ENCODE measurements at places on chromosomes 6 and 20.

DNA sequence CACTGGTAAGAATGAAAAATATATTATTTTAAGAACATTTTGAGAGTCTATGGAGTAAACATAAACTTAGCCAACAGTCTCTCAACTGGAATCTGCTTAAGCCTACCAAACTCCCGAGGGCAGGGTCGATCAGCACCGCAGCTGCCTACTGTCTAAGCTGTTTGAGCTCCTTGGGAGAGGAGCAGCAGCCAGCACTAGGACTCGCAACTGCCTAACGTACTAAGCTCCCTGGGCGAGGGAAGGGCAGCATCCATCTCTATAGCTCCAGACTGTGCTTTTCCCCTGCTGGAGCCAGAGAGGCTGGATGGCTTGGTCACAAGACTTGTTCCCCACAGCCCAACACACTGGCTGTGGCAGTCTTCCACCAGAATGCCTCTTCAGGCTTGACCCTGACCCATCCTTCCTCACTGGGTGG lies 96.4 kb downstream of the MOXD1 start:
- no peak for DNase-seq

DNA sequence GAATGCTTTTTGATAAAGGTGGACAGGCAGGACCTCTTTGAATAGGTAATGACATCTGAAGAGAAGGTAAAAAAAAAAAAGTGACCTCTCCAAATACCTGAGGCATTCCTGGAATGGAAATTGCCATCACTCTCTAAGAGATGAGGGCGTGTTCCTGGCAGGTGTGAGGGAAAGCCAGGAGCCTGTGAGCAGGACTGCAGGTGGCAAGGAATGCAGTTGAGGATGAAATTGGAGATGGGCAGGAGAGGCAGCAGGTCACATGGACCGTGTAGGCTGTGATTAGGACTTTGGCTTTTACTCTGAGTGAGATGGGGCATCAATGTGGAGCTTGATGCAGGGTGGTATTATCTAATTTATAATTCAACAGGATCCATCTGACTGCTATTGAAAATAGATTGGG lies 227.4 kb downstream of the LRFN2 start:
- no peak for DNase-seq

- no peak for DNase-seq
Observed at GRCh38 chr6:48476257-48476656, 365.3 kb upstream of the PTCHD4 start.

DNA sequence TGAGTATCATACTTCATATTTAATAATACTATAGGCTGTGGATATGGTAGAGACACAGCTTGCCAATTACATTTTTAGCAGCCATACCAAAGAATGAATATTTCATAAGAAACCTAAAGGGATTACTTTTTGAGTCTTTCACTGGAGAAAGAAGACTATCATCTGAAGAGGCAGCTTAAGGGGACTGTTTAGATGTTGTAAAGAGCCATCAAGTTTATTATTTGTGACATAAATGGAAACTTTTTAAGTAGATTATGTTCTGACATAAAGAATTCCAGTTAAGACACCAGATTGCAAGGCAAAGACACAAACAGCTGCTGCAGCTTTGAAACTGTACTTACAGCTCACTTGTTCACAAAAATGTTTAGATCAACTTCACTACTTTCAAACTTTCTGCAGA lies 429.4 kb downstream of the TFAP2A start:
- DNase-seq: no peak

DNA sequence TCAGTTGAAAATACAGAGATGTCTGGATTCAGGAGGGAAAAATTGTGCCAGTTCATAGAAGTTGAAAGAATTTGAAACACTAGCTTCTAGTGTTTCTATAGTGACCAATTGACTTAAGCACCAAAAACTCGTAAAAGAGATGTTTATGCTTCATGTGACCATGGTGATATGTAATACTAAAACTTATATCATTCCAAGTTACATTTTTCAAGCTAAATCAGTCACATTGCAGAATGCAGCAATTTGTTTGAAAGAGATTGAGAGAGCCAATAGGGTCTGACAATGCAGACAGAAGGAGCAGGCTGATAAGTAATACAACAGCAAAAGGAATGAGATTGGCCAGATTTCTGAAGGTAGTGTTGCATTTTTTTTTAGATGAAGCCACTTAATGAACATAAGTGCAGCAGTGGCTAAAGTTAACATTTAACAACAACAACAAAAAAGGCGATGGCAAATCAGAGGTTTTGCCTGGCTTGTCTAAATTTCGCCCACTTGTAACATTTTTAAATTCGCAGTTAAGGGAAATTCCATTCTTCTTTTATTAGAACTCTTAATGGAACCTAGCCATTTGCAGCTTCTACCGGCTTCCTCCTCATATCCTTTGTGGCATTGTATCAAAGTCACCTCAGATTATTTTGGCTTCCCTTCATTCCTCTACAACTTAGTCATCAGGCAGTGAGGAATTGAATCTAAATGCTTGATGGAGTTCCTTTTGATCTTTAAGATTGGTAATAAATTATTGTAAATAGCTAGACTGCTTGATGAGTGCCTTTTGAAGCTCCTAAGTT lies 484.0 kb upstream of the SOX4 start:
- DNase-seq: no peak

DNA sequence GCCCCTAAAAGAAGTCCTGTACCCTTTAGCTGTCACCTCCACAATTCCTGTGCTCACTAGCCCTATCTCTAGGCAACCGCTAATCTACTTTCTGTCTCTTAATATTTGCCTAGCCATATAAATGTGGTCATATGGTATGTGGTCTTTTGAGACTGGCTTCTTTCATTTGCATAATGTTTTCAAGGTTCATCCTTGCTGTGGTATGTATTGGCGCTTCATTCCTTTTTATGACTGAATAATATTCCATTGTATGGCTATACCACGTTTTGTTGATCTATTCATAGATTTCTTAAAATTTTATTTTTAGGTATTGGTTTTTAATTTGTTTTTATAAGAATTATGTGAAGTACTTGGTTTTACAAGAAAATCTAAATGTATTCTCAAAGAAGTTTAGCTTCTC lies 70.0 kb downstream of the MAP3K4 start:
- DNase-seq: no peak

DNA sequence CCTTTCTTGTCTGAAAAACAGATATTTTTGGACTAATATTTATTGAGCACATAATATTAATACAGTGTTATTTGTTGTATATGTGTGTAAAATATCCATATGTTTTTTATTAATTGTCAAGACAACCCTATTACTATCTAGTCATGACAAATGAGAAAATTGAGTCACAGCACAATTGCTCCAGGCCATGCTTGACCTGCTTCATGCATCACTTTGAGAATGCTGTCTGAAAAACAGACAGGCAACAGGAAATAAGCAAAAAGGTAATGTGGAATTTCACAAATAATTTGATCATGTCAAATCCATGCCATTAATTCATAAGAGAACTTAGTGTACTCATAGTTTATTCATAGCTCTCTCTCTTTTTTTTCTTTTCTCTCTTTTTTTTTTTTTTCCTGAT lies 246.5 kb downstream of the RIMS1 start:
- DNase-seq: no peak

- DNase-seq: no peak
Observed at GRCh38 chr6:148438632-148439031, 96.0 kb downstream of the SASH1 start.

DNA sequence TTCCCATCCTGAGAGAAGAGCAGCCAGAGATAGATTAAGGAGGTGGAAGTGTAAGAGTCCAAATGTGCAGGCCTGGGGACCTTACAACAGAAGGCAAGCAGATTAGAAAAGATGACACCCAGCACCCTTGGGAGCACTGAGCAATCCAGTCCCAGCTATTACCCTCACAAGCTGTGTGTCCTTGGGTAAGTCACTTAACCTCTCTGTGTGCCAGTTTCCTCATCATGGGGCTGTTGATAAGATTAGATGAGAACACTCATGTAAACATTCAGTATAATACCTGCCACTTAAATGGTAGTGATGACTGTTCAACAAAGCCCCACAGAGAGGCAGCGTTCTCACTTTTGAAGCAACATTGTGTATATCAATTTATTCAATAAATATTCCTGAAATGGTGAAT lies 114.8 kb upstream of the CST7 start:
- no peak for DNase-seq

DNA sequence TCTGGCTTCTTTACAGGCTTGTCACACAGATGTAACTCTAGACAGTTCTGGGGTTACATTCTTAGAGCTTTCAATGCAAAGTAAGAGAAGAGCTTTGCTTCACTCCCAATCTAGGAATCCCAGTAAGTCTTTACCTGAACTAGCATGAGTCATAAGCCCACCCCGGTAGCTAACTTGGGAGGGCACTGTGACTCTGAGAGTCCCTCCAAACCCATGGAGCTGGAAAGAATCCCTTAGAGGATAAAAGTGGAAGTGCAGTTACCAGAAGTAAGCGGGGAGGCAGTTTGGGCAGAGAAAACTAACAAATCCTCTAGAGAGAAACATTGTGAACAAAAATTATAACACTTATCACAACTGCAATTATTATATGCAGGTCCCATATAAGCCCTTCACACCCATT lies 84.0 kb upstream of the SMLR1 start:
- no peak for DNase-seq

DNA sequence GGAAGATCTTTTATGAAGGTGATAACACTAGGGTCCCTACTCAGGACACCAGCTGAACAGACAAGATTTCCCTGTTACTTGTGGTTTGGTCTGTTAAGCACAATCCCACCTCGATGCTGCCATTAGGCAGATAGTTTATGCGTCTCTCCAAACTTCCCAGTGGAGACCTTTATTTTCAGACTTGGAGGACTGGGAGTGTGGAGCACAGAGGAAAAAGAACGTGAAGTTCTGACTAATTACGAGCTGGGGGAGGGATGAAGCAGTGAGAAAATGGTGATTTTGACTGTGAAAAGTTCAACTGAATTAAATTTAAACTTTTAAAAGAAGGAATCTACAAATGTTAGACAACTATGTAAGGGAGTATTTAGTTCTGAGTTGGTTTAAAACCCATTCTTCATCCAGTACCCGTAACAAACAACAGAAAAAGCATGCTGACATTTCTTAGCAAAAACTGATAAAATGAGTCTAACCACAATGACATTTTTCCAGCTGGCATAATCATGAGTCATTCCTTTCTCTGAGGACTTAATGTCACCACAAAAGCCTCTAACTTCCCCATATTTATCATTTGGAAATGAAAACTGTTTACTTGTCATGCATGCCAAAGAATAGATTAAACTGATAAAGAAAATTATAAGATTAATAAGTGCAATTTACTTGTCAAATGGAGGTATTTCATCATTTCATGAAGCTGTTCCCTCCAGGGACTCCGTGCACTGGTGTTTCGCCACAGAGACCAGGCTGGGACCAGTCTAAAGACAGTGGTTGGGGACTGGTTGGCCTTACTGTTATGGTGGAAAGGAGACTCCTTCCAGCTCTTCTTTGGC lies 113.3 kb upstream of the SSTR4 start:
- DNase-seq: no peak

DNA sequence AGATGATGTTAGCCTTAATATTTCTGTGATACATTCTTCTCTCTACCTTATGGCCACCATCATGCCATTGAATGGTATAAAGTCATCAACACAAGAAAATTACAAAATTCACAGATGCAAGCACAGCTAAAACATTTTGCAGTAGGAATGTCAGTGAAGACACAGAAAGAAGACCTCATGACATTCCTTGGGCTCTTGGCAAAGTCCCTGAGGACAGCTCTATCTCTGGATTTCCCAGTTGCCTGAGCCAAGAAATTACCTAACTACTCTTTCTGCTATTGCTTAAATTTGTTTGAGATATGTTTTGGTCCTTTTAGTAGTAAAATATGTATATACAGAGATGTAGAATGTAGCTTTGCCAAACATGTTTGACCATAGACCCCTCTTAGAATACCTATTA lies 201.0 kb upstream of the STXBP5 start:
- DNase-seq: no peak

DNA sequence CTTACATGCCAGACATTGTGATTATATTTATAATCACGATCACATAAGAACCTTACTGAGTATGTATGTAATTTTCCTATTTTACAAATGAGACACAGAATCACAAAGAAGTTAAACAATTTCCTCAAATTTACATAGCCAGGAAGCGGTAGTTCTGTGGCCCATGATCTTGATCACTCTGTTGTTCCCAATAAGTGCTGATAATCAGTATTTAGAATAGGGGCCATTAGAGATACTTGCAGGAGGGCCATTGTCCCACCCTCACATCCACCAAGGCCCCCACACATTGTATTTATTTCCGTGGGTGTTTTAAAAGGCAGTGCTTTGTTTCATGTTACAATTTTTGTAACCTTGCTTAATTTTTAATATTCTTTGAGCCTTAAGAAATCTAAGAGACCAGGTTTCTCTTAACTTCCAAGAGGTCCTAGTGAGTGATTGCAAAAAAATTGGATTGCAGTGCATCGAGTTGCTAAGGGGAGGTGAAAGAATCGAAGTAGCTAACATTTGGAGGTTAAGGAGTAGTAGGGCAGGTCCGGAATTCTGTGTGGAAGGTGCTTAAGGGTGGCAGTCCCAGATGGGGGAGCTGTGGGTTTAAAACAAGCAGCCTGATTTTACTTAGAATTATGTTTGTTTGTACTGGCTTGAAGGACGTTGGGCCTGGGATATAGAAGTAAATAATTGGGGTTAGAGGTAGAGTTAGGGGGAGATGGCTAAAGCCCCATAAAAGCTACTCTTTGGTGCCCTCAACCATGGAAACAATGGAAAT lies 339.4 kb downstream of the CDKAL1 start:
- no peak for DNase-seq

GRCh38 chr6:116201538-116201937 lies 52.3 kb downstream of the TSPYL4 start:
- no peak for DNase-seq

DNA sequence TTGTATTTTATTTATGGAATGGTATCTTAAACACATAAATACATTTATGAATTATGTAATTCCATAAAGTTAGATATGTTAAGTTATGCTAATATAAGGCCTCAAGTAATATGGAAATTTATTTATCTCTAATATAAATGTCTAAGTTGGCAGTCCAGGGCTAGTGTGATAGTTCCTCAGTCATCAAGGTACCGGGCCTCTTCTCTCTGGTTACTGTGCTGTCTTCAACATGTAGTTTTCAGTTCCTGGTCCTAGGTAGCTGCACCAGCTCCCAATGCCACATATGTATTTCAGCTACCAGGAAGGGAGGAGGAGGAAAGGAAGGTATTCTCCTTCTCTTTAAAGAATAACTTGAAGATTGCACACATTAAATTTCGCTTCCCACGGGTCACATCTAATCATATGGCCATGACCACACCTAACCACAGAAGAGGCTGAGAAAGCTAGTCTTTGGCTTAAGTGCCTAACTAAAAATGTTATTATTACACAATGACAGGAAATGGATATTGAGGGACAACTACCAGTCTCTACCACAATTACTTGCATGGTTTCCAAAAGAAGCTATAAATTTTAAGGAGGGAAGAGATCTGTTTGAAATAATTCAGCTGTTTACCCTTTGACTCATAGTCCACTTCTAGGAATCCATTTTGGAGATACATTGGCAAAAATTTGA lies 68.6 kb downstream of the BCKDHB start:
- no peak for DNase-seq

DNA sequence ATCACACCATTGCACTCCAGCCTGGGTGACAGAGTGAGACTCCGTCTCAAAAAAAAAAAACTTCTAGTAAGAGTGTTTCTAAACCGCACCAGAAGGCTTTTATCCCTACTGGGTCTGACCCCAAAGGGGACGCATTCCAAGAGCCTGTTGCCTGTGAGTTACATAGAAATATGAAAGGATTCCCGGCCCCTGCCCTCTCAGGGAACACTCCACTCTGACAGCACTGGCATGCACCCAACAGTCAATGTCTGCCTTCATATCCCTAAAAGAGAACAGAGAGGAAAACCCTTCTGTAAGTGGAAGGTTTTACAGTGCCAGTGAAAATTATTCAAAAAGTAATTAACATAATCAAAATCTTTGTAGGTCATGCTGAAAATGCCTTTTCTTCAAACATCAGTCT lies 117.1 kb upstream of the PTPRT start:
- DNase-seq: no peak

Measured in stimulated activated CD8-positive, alpha-beta memory T cell treated with anti-CD3 and anti-CD28 coated beads, Interleukin-15, amount 100 ng/mL, for 1 hour (primary cell).